ENCODE measurements at places on chromosomes 2 and 18.

GRCh38 chr2:150609831-150610582 is 122.5 kb upstream of the RND3 start:
- DNase-seq = no peak

DNA sequence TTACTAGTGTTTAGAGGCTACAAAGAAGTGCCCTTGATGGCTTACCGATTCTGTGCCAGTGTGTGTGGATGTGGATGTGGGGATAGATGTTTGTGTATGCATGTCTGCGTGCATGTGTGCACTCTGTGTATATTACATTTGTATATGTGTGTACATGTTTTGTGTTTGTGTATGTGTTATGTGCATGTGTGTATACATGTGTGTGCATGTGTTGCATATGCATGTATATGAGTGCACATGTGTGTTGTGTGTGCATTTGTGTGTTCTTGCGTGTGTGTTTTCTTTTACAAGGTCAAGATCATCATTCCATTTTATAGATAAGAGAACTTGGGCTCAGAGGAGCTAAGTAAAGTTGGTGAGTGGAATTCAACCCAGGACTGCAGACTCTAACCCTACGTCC is 217.1 kb upstream of the PID1 start:
- no peak for DNase-seq

- no peak for DNase-seq
These were observed 42.0 kb upstream of the ACMSD start for GRCh38 chr2:134796373-134796772.

DNA sequence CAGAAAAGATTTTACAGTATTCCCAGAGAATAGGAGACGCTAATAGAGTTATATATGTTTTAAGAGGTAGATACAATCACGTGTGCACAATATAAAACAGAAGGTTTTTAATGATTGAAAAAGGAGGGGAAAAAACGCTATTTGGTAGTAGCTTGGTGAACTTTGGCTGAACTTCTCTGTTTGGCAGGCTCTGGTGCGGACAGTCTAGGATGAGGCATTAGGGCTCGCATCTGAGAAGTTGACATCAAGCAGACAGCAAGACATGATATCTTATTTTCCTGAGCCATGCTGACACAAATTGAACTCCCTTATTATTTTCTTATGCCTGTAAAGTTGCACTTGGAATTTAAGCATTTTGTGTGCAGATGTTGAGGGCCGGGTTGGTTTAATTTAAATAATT is 176.6 kb downstream of the EN1 start:
- DNase-seq = no peak

GRCh38 chr2:42954227-42954962 is 162.0 kb upstream of the HAAO start:
- DNase-seq = no peak

- no peak for DNase-seq
These were observed 132.9 kb upstream of the MSH6 start for GRCh38 chr2:47650001-47650535.

GRCh38 chr2:98465456-98466226 is 21.0 kb downstream of the INPP4A start:
- DNase-seq = peak; percentile 63

- no peak for DNase-seq
These were observed 62.0 kb downstream of the ASXL2 start for GRCh38 chr2:25816249-25816648.

- DNase-seq = no peak
These were observed 93.2 kb downstream of the KLF7 start for GRCh38 chr2:207072571-207072970.

DNA sequence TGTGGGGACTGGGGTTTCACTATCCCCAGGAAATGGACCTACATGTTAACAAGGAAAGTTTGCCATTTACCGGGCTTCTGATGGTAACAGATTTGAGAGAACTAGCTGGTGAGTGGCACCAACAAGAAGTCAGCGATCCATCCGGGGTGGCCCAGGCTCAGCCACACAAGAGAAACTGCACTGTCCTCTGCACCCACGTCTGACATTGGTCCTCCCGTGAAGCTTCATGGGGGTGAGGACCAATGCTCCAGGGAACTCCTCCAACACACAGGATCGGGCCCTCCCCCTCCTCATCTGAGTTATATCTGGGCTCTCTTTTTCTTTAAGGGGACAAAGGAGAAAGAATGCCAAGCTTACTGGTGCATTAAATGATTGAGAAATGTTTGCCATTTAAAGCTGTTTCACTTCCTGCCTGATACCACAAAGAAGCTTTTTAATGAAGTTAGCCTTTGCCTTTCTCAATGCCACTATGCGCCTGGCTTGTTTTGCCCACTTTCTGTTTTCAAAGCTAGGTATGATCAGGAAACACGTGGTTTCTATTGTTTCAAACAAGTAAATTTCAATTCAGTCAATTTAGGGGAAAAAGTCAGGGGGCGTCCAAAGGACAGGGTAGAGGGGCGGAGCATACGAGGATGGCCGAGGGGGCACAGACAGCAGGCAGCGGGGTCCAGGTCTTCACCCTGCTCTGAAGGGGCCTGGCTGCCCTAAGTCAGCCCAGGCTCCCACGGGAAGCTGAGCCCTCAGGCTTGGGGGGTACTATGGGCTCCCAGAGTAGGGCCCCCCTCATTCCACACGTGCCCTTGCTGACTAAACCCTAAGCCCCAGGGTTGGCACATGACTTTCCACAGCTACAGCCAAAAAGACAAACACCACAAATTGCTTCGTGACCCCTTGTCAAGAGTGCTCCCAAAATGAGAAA is 204.0 kb upstream of the ID2 start:
- DNase-seq = no peak

GRCh38 chr2:74762789-74763188 is 71.1 kb upstream of the HK2 start:
- DNase-seq = no peak

- no peak for DNase-seq
These were observed 15.7 kb downstream of the KLHL29 start for GRCh38 chr2:23400703-23401102.
